Left kidney (tissue), 8 donors: ENCODE measurements at places on chromosomes 4 and X.

DNA sequence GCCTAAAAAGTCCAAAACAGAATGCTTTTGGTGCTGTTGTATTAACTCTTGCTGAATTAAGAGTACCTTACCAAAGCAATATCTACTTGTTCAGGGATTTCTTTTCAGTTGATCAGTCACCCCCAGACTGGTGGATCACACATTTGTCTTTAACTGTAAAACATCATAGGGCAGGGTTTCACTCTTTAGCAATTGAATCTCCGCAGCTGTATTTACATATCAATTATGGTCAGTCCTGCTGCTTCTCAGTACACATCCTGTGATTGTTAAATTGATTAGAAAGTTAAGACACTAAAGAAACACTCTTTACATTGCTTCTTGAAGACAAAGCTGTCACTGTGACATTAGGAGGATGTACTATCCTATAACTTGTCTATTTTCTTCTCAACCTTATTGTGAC, 277.1 kb upstream of the ADGRL3 start:
- no peak for DNase-seq

DNA sequence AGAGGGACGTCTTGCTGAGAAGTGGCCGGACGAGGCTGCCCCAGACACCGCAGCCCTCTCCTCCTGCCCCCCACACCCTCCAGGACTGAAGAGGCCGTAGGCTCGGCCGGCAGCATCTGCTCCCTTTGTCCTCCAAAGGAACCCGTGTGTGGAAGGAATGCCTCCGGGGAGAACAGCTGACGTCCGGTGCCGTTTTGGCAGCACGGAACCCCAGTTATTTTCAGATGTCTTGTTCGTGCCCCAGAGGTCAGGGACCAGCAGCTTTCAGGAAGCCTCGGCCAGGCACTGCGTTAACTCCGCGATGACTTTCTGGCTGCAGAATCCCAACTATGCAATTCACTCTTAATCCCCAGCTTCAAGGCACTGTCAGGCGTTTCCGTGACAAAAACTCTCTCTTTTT, 10.9 kb upstream of the PPP2R3B start:
- no peak for DNase-seq

- no peak for DNase-seq
These were observed 33.8 kb downstream of the TNIP3 start for GRCh38 chr4:121130326-121130660.

DNA sequence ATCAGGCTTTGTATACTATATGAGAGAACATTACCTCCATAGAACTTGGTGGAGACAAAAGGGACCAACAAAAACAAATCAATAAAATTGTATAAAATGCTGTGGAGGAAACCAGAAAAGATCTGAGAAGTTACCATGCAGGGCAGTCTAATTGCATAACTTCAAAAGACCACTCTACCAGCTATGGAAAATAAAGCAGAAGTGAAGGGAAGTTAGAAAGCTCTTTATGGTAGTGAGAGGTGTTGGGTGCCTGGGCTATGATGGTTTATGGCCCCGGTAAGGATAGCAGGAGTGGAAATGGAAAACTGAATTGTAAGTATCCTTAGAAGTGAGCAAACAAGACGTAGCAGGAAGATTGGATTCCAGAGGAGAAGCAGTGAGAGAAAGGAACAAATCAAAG, 3.1 kb downstream of the TMEM184C start:
- DNase-seq: no peak

GRCh38 chr4:36551697-36552214, 270.3 kb downstream of the DTHD1 start:
- DNase-seq: no peak

- no peak for DNase-seq
These were observed 38.9 kb downstream of the IGFBP7 start for GRCh38 chr4:57071326-57071725.

DNA sequence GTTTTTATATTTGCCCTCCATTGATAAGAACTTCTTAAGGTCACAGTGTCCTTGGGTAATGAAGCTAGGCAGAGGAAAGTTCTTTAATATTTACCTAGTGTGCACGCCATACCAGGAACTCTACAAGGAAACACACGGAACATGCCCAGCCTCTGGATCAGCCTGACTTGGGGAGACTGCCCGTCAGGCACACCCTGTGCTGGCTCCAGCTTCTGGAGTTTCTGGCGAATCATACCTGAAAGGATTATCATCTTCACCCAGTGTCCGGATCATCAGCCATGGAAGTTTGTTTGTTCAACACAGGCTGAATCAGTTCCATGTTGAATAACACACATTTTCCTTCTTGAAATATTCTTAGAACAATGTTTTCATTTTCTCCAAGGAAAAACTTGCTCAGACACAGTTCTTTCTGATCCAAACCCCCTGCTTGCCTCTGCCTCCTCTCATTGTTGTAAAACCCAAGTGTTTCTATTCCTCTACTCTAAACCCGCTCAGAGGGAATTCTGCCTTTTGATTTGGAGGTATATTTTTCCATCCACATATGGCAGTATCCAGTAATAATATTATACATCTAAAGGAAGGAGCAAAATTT, 176.7 kb downstream of the SHROOM3 start:
- no peak for DNase-seq

GRCh38 chr4:1751155-1751918, 30.0 kb downstream of the TACC3 start:
- no peak for DNase-seq

- DNase-seq: no peak
These were observed 146.1 kb upstream of the NEIL3 start for GRCh38 chr4:177163532-177163931.
